ENCODE measurements at places on chromosomes 4 and X.

DNA sequence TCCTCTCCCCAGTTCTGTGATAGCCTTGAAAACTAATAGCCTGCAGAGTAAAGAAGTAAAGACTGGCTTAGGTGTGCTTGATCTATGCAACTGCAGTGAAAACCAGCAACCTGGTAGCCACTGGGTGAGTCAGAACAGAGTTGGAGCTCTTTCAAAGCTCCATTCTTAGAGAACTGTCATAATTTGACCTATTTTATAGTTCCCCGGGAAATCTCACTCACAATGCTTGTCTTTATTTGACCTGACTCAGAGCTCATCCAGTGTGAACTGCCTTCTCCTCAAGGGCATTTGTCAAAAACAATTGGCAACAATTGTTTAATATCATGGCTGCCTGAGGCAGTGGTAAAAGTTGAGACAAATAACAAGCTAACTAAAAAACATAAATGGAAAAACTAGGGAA, 213.0 kb upstream of the NHS start:
- DNase-seq = no peak

GRCh38 chrX:135632353-135632752, 81.1 kb upstream of the CT45A1 start:
- no peak for DNase-seq

DNA sequence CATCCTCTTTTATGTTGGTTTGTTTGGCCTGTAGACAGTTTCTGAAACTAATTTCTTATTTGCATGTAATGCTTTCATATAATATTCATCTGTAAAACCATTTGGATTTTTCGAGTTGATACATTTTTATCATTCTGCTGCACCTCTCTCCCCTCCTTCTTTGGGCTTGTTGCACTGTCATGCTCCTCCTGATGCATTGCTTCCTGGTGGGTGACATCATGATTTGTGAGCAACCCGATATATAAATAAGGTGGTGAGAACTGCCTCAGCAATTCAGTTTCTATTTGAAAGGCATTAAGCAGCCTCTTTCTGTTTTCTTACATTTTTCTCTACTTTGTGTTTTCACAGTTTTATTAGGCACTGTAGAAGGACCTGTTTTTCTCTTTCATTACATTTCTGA, 515.7 kb downstream of the RPA4 start:
- DNase-seq = no peak

GRCh38 chrX:56343219-56343618, 111.1 kb downstream of the KLF8 start:
- DNase-seq = no peak

- no peak for DNase-seq
Measured at GRCh38 chr4:17788956-17789355, 7.5 kb upstream of the FAM184B start.

GRCh38 chr4:76306882-76307659, 538 bp downstream of the STBD1 start:
- no peak for DNase-seq

GRCh38 chr4:154231806-154232478, 259.7 kb downstream of the DCHS2 start:
- no peak for DNase-seq

DNA sequence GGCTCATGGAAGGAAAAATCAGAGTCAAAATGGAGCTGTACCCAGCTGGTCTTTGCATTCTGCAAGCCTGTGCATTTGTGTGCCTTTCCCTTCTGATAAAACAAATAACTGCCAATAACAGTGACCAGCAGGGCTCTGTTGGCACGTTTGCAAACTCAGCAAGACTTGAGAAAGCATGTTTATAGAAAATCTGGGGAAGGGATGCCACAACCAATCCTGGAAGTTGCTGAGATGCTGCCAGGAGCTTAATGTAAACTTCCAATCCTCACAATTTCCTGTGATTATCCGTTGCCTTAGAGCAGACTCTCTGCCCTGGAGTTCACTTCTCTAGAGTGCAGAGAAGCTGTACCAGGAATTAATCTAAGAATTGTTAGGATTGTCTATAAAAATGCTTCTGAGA, 6.9 kb upstream of the ANXA3 start:
- no peak for DNase-seq

GRCh38 chrX:115330498-115331168, 41.1 kb downstream of the LUZP4 start:
- no peak for DNase-seq

GRCh38 chr4:179817317-179817716, 2375.1 kb upstream of the AGA start:
- no peak for DNase-seq

- DNase-seq = no peak
Measured at GRCh38 chr4:158903472-158904043, 134.7 kb downstream of the FNIP2 start.

DNA sequence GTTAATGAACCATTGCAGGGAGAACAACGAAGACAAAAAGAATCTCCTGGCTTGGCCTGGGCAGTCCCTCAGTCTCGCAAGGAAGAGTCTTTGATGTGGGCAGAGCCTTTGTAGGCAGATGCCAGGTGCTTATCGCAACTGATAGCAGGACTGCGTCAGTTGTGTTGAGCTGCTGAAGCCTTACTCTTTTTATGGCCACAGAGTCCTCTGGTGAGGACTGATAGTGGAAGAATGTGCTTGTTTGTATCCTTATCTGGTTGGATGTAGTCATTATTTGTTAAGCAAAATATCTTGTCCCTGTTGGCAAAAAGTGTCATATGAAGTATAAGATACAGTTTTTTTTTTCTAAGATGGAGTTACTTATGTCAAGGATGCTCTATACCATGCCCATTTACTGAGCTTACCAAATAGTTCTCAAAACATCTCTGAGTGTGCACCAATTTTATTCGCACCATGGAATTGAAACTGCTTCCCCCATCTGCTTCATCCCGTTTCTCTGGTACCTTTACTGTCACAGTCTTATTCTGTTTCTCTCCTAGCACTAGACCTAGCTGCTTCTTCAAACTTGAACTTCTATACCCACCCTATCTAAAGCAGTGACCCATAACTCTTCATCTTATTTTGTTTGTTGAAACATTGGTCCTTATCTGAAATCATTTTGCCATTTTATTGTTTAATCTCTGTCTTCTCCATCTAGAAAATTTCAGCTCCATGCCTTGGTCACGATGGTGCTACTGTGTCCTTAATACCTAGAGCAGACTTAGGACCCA, 47.0 kb upstream of the SPRY1 start:
- DNase-seq = no peak

GRCh38 chrX:133415276-133416105, at the start of gene GPC4:
Gene GPC4, minus strand, starts transcription at chrX:133415489. Its CDS starts 524 bp downstream, at chrX:133414965.
- DNase-seq = no peak

DNA sequence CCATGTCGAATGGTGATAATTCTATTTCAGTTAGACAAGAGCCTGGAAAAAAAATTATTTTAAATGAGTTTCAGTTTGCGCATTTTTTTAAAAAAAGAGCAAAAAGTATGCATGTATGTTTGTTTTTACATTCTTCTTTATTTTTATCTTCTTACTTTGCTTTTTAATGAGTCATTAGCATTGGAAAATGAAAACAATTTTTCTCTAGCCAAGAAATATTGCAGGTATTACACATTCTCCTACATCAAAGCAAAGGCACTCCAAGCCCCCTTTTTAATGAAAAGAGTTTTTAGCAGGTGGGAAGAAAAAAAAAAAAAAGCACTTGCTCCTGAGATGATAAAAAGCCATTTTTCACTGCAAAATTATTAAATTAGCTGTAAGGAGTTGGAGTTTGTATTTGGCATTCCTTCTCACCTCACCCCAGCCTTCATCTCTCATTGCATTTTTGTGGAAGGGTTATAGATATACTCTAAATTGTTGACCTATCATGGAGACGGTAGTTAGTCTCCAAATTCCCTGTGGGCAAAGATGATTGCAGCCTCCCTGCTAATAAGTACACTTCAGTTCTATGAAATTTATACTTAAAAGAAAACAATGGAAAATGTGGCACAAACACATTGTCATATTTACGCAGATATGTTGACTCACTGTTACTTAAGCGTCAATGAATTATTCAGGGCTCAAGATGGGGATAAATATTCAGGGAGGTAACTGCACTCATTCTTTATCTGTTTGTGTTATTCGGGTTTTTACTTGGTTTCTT, 43.8 kb downstream of the PALLD start:
- no peak for DNase-seq

DNA sequence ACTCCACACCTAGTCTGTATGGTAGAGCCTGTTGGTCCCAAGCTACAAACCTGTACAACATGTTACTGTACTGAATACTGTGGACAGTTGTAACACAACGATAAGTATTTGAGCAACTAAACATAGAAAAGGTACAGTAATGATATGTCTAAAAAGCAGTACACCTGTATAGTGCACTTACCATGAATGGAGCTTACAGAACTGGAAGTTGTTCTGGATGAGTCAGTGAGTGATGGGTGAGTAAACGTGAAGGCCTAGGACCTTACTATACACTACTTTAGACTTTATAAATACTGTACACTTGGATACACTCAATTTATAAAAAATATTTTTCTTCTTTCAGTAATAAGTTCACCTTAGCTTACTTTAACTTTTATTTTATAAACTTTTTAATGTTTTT, 104.0 kb downstream of the TMA16 start:
- DNase-seq = no peak

DNA sequence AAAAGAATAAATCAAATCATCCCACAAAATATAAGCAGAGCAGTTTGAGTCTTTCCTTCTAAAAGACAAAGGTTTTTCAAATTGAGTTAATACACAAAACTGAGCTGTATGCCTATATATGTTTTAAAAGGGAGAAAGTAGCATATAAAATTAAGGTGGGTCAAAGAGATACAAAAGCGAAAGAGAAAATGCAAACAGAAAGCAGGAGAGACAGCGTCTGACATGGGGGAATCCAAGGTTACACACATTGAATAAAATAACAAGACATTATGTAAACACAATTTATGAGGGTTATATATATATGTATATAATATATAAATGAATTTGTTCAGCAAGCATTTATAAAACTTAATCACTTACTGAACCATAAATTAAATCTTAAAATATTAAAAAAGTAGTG, 276.1 kb upstream of the LCORL start:
- no peak for DNase-seq

- no peak for DNase-seq
Measured at GRCh38 chr4:123878976-123879375, 482.4 kb downstream of the SPRY1 start.

GRCh38 chr4:111959222-111959621, 186.0 kb upstream of the FAM241A start:
- DNase-seq = no peak

DNA sequence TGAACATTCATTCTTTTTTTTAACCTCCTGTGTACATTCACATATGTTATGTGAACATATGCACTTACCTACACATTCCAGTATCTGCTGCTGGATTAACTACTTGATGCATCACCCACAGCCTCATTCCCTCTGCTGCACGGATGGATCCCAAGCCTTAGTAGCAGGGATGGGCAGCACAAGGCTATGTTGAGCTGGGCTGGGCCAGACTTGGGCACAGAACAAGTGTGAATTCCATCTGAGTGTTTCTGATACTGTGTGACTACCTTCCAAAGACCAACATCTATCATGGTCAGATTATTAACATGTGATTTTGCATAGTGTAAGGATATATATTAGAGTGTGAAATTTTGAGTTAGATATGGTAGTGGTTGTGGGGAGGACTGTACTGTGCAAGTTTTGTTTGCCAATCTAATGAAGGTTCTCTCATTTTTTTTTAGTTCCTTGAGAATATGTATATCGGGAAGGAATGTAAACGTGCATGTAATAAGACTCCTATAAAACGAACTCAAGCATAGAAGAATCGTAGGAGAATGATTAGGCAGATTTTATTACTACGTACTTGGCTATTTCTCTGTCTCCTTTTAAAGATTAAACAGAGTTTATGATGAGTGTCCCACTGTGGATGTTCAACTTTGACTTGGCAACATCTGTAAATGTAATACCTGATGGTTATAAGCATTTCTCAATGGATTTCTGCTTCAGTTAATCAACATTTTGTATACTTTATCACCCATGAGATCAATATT, 23.4 kb upstream of the STBD1 start:
- DNase-seq = no peak

DNA sequence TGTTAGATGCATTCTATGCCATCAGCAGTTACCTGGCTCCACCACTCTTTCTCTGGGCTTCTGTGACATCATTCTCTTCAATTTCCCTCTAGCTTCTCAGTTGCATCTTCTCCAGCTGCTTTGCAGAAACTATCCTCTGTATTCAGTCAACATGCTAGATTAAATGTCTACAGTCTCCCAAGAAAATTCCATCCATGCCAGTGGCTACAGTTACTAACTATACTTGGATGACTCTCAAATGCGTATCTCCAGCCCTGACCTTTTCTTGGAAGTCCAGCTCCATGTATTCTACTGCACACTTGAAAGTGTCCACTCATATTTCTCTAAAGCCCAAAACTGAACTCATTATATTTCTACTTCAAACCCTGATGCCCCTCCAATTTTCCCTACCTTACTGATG, 232.3 kb upstream of the TENM3 start:
- no peak for DNase-seq

DNA sequence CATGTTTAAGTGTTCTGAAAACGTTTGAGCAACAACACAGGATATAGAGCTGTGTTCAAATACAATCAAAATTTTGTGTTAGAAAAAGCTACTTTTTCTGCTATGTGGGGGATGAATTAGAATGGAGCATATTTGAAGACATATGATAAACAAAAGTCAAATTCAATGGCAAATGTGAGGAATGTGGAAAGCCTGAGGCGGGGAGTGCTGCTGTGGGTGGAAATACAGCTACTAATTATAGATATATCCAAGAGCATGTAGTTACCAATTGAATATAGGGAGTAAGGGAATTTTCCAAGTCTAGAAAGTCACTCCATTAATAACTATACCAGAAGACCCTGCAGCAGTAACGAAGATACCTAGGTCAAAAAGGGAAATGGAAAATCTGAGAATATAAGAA, 2370.4 kb upstream of the TENM3 start:
- DNase-seq = no peak

GRCh38 chr4:82930848-82931755, 30.6 kb downstream of the THAP9 start:
- DNase-seq = no peak

DNA sequence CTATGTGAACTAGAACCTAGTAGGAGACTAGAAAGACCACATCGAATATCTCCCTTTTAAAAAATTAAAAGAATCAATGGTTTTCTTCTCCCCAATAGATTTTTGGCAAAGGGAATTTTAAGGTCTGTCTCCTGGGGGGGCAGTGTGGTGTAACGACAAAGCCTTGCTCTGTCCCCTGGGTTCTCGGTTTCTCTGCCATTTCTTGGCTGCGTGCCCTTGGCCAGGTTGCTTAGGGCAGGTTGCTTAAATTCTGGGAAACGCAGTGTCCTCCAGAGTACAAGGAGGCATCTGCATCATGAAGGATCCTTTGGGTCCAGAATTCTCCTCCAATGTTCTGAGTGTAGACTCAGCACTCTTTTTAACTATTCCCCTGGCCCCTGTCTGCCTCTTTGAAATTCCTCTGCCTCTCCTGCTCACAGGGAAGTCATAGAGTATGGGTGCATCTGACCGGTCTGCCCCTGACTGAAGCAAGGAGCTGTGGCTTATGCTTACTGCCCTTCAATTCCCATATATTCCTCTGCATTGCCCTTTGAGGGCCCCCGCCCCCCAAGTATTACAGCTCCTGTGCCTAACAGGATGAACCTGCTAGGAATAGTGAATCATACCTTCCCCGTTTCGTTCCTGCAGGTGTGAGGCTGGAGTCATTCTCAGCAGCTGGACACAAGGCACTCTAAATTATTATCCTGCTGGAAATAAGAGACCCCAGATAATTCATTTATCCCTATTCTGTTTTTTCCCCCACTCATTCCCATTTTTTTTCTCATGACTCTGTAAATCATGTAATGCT, 2.2 kb downstream of the KIT start:
- DNase-seq = no peak

- no peak for DNase-seq
Measured at GRCh38 chrX:3142259-3143042, 101.2 kb downstream of the ARSF start.
